Activated T-helper 1 cell treated with anti-CD3 and anti-CD28 coated beads, Interleukin-2, amount 50 U/mL, for 16 hours (primary cell): ENCODE measurements at places on chromosomes 7 and 10.

GRCh38 chr7:117084286-117084685, 131.0 kb downstream of the ST7 start:
- DNase-seq, result no peak

- DNase-seq, result no peak
Measured at GRCh38 chr7:71408271-71408670, 276.3 kb downstream of the GALNT17 start.

- no peak for DNase-seq
Measured at GRCh38 chr10:129123428-129123827, 343.6 kb upstream of the MGMT start.

GRCh38 chr10:48882881-48883280, 56.8 kb downstream of the LRRC18 start:
- no peak for DNase-seq

GRCh38 chr10:113097036-113097435, 147.0 kb downstream of the TCF7L2 start:
- DNase-seq, result no peak

DNA sequence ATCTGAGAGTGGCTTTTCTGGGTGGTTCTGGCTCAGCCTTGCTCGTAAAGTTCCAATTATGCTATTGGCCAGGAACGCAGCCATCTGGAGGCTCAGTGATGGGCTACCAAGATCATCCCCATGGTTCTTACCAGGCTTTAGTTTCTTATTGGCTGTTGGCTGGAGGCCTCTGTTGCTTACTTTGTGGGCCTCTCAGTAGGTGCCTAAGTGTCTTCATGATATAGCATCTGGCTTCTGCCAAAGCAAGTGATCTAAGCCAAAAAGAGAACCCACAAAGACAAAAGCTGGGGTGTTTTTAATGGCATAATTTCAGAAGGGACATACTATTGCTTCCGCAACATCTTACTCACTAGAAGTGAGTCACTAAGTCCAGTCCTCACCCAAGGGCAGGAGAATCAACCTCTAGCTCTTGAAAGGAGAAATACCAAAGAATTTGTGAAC, 132.0 kb upstream of the MDFIC start:
- no peak for DNase-seq

DNA sequence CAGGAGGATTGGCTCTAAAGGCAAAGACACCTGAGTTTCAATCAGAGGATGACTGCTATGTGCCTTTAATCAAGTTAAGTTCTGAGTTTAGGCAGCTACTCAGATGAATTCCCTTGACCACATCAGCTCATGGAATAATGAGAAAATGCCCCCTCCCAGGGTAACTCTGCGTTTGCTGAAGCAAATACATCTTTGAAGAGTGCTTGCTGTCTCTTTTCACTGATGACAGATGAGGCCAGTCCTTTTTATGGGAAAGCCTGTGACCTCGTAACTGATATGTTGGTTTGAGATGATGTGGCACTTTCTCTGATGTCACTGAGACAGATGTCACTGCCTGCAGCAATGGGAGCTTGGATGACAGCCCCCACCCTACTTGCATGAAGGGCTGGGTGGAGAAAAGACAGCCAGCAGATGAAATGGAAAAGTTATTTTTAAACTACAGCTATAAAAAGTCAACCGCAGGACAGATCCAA, 43.7 kb upstream of the DGKI start:
- DNase-seq, result no peak

DNA sequence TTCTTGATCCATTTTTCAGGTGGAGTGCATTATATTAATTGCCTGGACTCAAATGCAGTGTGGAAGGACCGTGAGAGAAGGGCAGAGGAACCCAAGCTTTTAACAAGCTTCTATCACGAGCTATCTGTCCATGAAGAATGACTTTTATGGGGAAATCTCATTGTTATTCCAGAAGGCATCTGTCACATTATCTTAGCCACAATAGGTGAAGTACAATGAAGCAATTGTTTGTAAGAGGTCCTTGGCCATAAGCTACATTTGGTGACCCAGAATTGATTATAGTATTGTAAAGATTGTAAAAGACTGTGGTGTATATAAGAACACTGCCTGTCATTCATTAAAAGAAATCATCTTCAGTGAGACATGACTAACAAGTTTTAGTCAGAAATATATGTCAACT, 58.6 kb upstream of the RELN start:
- no peak for DNase-seq

DNA sequence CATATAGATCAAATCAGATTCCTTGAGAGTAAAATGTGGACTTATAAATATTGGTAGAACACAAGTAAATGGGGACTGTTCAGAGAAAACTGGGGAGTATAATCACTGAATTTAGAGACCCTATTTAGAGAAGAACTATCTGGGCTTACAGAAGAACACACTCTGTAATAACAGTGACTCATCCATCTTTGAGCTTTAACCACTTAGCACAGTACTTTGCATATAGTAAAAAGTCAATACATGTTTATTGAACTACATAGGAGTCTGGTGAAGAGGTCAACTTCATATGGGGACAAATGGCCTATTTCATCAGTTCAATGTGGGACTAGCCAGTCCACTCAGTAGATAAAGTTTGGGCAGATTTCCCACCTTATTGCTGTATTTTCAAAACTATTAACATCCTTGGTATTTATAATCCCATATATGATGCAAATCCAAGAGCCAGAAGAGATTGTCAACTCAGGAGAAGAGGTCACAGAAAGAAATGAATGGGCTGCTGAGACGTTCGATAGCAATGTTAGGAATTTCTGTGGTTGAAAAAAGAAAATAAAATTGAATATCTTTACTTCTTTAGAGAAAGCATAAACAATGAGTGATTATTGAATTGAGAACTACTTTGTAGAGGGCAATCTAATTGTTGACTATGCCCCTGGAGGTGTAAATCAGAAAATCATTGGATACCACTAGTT, 119.3 kb upstream of the CACNA2D1 start:
- no peak for DNase-seq

DNA sequence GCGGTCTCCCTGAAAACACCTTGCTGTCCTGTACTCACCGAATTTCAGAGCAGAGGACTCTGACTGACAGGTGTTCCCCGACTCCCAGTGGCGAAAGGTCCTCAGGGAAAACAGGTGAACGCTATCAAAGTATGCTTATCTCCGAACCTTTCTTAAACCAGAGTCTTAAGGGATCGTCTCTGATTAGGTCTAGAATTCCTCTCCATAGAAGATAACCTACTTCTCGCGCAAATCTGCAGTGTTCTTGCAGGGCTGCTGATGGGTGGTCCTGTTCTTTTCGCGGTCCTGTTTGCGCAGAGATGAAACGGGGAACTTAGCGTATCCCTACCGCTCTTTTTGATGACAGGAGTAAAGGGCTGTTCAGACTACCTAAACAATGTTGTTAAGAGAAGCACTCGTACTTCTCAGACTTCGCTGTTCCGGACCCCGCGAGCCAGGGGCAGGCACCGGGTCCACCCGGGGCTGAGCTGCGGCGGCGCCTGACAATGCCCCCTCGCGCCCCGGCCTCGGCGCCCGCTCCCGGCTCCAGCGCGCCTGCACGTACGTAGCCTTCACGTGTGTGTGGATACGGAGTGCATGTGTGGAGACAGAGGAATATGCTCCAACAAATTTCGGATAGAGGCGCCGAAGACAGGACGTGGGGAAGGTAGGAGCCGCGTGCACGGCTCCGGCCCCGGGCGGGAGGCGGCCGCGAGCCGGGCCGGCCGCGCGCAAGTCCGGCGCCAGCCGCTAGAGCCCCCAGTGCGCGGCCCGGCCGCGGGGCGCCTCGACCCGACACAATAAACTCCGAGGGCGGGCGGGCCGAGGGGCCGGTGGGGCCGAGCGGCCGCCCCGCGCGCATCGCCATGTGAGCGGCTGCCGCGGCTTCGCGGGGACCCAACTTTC, 766 bp upstream of the ZMYND11 start:
- no peak for DNase-seq

GRCh38 chr7:146388928-146389327, 272.3 kb downstream of the CNTNAP2 start:
- no peak for DNase-seq

DNA sequence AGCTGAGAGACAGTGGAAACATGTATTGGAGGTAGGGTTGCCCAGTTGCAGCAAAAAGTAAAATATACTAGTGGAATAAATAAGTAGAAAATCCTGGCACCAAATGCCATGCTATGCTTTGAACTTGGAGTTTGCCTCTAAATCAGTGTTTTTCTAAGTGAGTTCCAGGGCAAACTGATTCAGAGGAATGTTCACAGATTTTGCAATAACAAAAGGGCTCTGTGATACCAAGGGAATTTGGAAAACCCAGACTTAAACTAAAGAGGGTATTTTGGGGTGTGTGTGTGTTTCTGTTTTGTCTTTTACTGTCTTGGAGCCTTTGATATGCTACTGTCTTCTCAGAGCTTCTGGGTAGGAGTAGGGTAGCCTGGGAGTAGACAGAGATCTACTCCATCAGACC, 39.9 kb downstream of the SLC26A4 start:
- no peak for DNase-seq

GRCh38 chr7:75531359-75531821, 39.3 kb downstream of the SPDYE5 start:
- no peak for DNase-seq

- DNase-seq, result no peak
Measured at GRCh38 chr10:27687326-27687725, 58.3 kb downstream of the MKX start.

DNA sequence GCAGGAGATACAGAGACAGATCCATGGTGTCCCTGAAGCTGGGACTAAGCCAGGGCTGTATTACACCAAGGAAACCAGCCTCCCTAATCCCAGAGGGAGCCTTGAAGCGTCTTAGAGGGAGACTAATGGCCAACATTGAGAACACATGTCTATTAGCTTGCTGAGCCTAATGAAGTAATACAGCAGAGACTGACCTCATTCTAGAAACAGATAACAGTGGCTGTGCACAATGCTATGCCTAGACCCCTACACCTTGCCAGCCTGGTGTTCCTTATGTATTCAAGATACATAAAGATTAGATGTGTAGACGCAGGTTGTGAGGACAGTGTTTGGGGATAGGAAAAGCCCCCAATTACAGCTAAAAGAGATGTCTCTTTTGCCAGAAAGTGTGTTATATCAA, 19.1 kb downstream of the GRM8 start:
- no peak for DNase-seq

DNA sequence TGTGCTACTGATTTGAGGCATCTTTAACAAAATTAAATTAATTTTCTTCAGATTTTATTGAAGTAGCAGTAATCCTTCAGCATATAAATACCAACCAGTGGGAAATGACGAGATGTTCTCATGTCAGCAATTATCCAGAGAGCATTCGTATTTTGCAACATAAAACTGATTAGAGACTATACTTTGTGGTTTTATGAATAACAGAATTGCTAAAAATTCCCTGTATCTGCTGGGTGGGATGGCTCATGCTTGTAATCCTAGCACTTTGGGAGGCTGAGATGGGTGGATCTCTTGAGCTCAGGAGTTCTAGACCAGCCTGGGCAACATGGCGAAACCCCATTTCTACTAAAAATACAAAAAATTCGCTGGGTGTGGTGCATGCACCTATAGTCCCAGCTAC, 56.9 kb downstream of the ATAD1 start:
- no peak for DNase-seq

DNA sequence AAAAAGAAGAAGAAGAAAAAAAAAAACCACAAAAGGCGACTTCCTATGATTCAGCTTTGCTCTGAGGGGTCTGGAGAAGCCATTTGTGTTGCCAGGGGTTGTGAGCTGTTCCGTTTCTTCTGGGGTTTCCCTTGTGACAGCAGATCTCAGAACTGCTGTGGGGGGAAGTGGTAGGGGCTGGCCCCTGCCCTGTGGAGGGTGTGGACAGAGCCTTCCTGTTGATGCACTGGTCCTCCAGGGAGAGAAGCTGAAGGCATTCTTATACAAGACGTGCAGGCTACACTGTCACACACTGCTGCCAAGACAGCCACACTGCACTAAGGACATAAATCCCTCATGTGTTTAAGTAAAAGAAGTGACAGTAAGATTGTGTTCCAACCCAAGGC, 17.3 kb upstream of the CSGALNACT2 start:
- no peak for DNase-seq

DNA sequence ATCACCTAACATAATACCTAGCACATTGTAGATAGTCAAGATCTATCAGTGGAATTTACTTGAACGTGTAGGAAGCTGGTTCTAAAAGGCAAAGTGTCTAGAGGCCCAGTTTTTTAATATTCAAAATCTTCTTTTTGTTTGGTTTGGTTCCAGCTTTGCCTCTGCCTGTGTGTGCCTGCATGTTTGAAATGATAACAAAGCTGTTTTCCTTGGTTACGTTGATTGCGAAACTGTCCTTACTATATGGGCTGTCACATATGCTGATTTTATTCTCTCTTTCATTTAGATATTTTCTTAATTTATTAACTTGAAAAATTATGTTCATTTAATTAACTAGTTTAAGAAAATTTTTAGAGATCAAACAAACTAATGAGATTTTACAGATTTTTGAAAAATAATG, 237.3 kb downstream of the SEMA3A start:
- DNase-seq, result no peak

- no peak for DNase-seq
Measured at GRCh38 chr7:145082366-145083161, 246.7 kb upstream of the TPK1 start.

GRCh38 chr7:15995027-15995426, 308.5 kb upstream of the MEOX2 start:
- no peak for DNase-seq

DNA sequence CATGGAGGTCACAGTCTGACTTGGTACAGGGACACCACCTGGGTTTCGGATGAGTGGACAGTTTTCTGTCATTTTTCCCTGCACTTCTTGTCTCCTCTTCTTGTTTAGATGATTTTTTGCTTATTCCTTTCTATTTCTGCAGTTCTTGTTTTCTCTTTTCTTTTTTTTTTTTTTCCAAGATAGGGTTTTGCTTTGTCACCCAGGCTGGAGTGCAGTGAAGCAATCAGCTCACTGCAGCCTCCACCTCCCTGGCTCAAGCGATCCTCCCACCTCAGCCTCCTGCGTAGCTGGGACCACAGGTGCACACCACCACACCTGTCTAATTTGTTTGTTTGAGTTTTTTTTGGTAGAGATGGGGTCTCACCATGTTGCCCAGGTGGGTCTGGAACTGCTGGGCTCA, 49.7 kb upstream of the RASGEF1A start:
- no peak for DNase-seq

GRCh38 chr10:73262105-73262730, 9.8 kb upstream of the MRPS16 start:
- DNase-seq, result no peak

DNA sequence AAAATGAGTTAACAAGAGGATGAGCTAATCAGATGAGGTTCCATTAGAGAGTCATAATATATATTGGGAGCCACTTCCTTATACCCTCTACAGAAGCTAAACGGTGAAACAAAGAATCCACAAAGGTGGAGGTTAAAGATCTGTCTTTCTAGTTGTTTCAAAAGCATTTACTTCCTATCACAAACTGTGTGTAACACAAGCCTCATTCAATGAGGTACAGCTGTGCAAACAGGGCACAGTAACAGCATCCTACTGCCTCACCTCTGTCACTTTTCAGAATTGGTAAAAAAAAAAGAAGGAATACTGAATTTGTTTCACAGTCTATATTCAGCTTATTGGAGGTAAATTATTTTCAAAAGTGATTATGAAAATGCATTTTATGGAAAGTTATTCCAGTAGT, 128.7 kb downstream of the AGMO start:
- DNase-seq, result no peak

GRCh38 chr7:95454438-95455045, 19.7 kb upstream of the PON2 start:
- no peak for DNase-seq

- DNase-seq, result no peak
Measured at GRCh38 chr10:100660945-100661344, 84.4 kb upstream of the PAX2 start.

GRCh38 chr10:14389981-14390590, 59.4 kb upstream of the FRMD4A start:
- DNase-seq, result no peak

GRCh38 chr10:130737621-130738020, 573.9 kb downstream of the TCERG1L start:
- DNase-seq, result no peak
